ENCODE measurements at places on chromosomes 3 and 15.

GRCh38 chr15:26571346-26571745 lies 201.5 kb downstream of the GABRB3 start:
- DNase-seq, result no peak

GRCh38 chr15:100338247-100338646 lies 3.5 kb downstream of the ADAMTS17 start:
- no peak for DNase-seq

DNA sequence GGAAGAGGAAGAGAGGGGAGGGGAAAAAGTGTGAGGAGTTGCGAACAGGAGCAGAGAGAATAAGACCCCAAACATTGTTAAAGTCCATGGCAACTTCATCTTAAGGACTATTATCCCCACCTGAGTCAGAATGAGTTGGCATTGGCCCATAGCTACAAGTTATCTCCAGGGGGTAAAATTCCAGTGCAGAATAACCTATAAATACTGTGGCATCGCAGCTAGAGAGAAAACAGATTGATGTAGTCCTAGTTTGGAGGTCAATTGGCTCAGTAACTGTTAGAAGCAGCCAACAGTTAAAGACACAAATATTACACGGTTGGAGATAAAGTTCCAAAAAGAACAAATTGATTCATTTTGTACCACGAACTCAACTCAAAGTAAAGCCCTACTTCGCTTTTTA lies 313.9 kb upstream of the CCDC54 start:
- no peak for DNase-seq

GRCh38 chr15:44319385-44319784 lies 30.9 kb downstream of the GOLM2 start:
- DNase-seq, result no peak

GRCh38 chr15:71049706-71050422 lies 65.4 kb upstream of the THSD4 start:
- no peak for DNase-seq

DNA sequence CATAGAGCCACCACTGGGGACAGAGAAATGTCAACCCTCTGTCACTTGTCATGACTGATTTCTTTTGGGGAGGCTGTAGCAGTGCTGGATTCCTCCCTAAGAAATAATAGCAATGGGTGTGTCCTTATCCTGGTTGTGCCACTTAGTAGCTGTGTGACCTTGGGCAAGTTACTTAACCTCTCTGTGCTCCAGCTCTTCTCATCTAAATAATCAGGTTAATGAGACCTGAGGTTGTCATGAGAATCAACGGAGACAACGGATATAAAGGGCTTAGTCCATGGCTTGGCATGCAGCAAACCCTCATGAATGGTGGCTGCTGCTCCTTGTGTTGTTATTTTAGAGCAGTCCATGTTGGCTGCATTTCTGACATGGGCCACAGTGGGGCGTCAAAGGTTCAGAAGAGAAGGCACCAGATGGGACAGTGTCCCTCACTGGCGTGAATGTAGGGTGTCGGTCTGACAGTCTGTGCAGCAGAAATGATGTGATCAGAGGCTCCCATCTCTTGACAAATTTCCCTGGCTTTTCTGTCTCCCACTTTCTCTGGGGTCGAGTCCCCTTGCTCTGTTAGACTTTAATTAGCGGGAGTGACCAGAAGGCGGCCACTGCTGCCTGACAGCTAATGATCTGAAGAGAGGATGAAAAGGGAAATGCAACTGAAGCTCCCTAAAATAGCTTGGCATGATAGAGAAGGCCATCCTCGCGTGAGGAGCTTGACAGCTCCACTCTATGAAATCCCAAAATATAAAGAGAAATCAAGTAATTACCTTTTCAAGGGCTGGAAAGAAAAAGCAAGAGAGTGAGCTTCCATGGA lies 209.4 kb downstream of the CADPS start:
- DNase-seq, result peak; percentile 74

DNA sequence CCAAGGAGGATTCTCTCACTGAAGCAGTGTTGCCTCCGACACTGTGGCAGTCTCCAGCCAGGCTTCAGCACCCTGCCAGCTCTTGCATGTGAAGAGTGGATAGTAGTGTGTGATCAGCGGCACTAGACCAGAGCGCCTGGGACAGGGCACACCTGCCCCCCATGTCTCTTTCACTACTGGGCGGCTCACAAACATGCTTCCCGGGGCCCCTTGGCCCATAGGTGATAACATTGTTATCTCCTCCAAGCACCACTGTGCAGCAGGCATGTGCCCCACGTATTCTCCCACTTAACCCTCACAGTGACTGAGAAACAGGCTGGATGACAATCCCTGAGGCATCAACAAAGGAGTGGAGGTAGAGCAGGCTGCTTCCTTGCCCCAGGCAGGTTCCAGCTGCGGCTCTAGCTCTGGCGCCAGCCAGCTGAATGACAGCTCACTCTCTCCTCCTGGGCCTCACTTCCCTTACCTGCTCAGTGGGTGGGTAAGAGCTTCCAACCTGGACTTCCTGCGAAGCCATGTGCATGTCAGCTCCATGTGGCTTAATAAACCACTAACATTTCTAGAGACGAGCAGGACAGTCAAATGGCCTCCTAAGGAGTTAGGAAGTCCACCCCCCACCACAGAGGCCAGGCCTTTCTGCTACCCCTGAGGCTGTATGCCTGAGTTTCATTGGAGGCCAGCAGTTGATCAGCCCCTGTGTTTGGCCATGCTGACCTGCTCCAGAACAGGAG lies 37.8 kb downstream of the KLF13 start:
- DNase-seq, result no peak

DNA sequence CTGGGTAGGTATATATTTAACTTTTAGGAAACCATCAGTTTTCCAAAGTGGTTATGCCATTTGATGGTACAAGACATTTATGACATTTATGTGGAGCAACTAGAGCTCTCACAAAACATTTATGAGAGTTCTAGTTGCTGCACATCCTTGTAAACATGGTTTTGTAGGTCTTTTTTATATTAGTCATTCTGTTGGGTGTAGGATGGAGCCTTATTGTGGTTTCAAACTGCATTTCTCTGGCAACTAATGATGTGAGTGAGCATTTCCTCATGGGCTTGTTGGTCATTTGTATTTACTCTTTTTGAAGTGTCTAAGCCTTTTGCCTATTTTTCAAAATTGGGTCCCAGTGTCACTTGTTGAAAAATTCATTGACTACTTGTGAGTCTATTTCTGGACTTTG lies 45.7 kb upstream of the MGLL start:
- no peak for DNase-seq

DNA sequence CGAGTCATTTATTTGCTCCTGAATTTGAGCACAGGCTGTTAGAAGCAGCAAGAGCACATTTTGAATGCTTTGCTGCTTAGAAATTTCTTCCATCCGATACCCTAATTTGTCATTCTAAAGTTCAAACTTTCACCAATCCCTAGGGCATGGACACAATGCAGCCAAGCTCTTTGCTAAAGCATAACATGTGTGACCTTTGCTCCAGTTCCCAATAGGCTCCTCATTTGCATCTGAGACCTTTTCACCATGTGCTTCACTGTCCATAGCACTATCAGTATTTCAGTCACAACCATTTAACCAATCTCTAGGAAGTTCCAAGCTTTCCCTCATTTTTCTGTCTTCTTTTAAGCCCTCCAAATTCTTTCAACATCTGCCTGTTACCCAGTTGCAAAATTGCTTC lies 1333.1 kb downstream of the SI start:
- no peak for DNase-seq

GRCh38 chr15:100723315-100723801 lies 121.0 kb downstream of the ASB7 start:
- no peak for DNase-seq

DNA sequence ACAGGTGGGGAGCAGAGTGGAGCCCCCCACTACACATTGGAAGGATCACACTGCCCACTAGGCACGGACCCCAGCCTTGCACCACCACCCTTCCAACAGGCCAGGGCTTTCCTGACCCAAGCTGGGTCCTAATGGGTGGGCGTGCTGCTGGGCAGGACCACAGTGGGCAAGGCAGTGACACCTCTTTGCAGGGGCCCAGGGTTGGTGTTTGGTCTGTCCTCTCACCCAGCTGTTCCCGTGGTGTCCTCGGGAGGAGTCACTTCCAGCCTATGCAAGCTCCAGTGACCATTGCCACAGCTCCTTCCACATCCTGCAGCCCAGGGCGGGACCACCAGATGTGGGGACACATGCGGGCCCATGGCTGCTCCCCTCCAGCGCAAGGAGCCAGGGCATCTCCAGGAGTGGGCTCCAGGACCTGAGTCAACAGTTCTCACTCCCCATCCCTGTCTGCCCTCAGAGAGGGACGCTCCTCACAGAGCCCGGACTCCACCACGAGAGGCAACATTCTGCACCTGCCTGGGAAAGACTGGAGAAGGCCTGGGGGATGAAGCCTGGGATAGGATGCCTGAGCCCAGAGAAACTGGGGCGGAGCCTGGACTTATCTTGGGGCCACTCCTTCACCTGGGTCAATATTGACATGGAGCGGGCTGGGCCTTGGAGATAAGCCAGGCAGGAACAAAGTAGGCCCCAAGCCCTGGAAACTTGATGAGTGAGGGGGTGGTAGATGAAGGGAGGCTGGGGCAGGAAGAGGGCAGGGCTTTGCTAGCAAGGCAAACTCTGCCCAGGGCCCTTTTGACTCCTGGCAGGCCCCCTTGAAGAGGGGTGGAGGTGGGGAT lies 3.9 kb upstream of the VILL start:
- DNase-seq, result no peak

DNA sequence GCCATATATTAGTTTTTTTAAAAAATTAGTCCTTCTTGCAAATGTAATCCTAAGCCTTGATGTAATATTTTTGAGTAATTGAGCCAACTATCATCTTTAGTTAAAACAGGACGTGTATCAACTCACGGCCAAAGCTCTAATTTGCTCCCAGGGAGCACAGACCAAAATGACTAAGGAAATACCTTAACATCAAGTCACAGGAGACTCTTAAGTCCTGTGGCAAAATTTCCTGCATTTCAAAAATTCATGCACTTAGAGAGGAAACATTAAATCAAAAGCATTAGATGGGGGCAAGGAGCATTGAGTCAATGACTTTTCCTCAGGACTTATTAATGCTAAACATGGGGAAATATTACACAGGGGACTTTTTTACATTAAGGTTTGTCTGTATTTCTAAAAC lies 276.0 kb downstream of the MFSD1 start:
- no peak for DNase-seq

DNA sequence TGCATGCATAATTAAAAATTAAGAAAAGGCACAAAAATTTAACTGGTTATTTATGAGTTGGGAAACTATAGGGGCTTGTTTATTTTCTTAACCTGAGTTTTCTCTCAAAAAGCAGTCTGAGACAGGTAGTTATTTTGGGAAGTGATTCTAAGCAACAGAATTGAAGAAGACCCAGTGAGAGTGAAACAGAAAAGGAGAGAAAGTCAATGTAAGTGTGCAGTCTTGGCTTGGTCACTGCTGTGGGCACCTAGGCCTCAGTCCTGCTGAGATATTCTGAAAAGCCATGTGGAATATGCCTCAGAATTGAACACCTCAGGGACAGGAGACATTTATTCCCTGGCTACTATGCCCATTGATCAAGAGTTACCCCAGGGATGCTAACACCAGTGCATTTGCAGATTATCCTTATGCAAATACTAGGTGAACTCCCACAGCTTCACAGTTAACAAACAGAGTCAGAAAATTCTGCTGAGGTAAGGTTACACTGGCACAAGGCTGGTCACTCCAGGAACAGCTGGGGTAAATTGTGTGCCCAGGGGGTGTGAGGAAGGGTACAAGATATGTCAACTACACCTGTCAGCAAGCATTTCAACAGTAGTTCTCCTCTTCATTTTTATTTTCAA lies 222.7 kb downstream of the EFHB start:
- no peak for DNase-seq

- DNase-seq, result no peak
Measured at GRCh38 chr15:93223803-93224202, 134.8 kb upstream of the RGMA start.

GRCh38 chr15:64503640-64504039 lies 43.3 kb downstream of the ZNF609 start:
- DNase-seq, result peak; percentile 32

DNA sequence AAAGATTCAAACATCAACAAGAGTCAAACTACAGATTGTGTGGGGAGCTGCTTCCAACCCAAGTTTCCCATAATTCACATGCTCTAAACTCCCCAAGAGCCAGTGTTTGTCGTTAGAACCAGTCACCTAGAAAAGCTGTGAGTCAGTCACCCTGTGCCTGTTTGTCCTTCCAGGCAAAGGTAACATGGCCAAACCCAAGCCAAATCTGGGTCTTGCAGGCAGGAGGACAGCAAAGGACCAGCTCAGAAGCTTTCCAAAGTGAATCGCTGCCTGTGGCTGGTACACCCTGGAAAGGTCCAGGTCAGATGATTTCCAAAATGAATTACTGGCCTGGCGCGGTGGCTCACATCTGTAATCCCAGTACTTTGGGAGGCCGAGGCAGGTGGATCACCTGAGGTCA lies 251.5 kb downstream of the FAM43A start:
- DNase-seq, result no peak
